ENCODE measurements at places on chromosomes 7 and 10.

DNA sequence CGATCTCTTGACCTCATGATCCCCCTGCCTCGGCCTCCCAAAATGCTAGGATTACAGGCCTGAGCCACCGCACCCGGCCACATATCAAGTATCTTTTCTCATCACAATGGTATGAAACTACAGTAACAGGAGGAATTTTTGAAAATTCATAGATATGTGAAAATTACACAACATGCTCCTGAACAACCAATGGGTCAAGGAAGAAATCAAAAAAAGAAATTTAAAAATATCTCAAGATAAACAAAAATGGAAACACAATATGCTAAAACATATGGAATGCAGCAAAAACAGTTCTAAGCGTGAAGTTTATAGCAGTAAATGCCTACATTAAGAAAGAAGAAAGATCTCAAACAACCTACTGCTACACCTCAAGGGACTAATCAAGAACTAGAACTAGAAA is 59.8 kb upstream of the ADAM12 start:
- DNase-seq, result no peak

GRCh38 chr7:50610521-50611277 is 45.5 kb upstream of the DDC start:
- no peak for DNase-seq

DNA sequence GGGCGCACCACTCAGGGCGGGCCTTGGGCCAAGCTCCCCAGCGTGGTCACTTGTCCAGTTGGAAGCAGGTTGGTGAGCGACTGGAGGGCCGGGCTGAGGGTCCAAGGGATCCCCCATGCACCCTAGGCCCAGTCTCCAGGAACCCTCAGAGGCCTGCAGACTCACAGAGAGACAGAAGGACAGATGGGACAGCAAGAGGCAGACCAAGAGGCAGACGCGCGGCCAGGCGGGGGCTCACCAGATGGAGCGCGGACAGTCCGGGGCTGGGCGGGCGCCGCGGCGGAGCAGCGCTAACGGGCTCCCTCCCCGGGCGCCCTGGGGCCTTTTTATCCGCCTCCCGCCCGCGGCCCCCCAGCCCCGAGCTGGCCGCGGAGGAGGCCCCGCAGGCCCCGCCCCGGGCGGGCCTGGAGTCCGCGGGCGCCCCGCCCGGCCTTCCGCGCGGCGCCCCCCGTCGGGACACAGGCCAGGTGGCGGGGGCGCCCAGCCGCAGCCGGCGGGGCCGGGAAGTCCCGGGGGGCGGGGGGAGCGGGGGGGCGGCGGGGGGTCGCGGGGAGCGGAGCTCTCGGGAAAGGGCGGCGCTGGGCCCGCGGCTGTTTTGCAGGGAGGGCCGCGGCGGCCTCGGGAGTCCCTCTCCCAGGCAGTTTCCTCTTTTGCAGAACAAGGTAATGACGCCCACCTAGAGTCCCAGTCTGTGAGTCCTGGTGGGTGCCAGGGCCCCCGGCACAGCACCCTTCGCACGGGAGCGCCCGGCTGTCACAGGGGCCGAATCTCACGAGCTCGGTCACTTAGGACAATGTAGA is at the start of gene LOXL4:
LOXL4 (minus strand) TSS at position 301 of the 800 bp plus-strand sequence. CDS start 5,175 bp downstream, outside the sequence.
- no peak for DNase-seq

DNA sequence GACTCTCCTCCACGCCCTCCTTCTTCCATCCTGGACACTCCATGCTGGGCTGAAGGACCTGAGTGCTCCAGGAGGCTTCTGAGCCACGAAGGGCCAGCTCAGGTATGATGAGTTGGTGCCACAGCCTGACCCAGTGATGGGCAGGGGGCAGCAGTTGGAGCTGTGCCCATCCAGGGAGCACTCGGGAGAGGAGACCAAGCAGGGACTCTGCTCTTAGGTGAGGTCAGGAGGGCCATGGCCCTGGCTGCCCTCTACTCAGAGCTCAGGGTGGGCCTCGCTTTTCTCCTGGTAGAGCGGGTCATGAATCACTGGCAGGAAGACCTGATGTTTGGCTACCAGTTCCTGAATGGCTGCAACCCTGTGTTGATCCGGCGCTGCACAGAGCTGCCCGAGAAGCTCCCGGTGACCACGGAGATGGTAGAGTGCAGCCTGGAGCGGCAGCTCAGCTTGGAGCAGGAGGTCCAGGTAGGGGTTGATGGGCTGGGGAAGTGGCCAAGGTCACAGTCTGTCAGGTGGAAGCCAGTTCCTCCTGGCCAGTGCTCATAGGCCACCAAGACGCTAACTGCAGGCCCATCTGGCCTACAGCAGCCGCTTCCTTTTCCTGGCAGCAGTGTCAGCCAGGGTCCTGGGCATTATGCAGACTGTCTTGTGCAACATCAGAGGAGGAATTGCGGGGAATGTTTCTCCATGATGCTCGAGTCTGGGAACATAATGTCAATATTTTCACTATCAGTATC is 50.8 kb downstream of the ALOX5 start:
- DNase-seq, result no peak

DNA sequence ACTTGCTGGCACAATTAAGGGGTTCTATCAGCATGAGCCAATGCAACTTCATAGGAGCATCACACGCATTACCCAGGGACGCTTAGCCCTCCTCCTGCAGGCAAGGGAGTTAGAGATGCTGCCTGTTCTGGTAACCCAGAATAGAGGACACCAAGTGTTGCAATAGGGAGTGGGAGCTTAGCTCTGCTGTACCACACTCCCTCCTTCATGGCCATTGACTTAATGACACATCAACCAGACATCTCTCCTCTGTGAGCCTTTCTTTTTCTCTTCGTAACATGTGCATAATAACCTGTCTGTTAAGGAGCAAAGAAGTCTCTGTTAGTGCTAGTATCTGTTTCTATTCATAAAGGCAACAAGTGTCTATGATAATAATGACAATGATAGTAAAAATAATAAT is 282.4 kb downstream of the SORCS3 start:
- DNase-seq, result no peak

DNA sequence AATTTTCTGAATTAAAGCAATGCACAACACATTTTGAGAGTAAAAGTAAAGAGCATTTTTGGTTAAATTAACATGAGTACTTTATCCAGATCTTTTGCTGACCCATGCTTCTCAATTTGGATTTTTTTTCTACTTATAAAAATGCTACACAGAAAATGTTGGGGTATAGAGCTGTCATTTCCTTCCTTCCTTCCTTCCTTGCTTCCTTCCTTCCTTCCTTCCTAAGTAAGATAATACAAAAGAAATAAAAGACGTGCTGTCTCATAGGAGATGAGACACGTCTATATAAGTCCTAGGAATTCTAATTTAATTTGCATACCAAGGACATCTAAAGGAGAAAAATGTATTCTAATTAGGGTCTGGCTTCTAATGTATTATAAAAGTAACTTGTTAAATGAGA is 31.0 kb upstream of the CAV2 start:
- DNase-seq, result no peak

DNA sequence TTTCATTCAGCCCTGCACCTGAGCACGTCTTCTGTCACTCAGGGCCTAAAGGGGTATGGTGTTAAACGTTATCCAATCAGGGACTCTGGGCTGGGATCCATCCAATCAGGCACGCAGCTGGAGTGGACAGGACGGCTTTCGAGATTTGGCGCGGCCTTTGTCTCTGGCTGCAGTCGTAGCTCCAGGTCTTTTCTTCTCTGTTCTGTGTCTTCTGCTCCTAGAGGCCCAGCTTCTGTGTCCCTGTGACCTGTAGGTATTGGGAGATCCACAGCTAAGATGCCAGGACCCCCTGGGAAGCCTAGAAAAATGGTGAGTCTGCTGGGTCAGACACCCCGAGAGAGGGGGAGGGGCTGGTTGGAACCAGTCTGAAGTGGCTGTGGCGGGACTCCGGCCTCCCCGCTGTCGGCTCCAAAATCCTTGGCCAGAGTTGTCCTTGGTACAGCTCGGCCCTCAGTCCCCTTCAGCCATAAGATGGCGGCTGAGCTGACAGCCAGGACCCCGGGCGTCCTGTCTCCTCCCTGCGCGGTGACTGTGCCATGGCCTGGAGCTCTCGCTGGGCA is 11.7 kb upstream of the ZNF680 start:
- no peak for DNase-seq

GRCh38 chr7:101412976-101413375 is 50.3 kb downstream of the COL26A1 start:
- DNase-seq, result no peak

- no peak for DNase-seq
These were observed 565.7 kb downstream of the TCERG1L start for GRCh38 chr10:130745821-130746220.

DNA sequence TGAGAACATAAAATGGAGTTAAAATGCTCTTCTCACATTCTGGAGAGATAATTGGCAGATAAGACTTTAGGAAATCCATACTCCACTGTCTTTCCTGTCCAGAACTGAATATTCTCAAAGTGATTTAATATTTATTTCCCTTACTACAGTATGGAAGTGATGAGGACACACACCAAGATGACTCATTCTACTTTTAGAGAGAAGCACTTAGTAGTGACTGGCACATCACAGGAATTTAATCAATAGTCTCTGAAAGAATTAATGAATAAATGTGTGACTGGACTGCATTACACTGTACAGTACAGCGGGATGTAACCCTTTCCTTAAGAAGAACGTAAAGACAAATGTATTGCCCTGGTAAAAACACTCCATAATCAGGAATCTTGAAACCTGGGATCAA is 116.7 kb downstream of the SEMA3E start:
- DNase-seq, result no peak

DNA sequence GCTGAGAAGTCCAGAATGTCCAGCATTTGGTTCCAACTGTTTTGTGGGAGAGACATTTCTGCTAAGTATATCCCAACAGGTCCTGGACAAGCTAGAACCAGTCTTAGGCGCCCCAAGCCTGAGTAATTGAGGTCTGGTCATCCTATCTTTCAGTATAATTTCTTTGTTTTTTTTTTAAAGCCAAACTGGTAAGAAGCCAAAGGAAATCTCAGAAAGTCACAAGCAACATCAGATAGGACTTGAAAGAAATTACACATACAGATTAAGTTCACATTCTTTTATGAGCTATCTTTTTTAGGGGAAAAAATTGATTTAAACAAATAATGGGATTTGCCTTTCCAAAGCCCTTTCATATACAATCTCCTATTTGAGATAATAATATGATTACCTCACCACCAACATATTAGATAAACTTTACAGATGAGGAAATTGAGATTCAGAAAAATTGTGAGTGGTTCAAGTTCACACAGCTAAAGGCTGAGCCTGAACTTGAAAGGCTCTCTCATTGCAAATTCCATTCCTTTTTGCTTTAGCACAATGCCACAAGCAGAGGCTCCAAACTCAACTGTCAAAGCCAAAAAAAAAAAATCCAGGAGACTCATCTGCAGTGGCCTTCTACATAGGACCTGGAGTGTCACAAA is 15.0 kb downstream of the PDLIM1 start:
- no peak for DNase-seq

DNA sequence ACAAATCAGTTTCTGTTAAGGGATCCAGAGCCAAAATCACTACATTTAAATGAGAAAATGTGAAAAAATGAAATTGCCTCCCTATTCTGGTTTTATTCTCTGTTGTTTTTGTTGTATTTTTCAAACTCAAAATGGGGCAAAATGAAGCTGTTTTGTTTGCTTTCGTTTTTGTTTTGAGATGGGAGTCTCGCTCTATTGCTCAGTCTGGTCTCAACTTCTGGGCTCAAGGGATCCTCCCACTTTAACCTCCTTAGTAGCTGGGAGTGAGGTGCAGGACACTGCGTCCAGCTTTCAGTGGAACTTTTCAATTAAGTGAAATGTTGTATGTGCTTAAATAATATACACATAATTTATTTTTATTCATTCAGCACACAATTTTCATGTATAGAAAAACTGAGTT is 205.0 kb downstream of the SORCS1 start:
- DNase-seq, result no peak

- DNase-seq, result no peak
These were observed 99.3 kb upstream of the NFE2L3 start for GRCh38 chr7:26052706-26053105.

- DNase-seq, result no peak
These were observed 12.6 kb downstream of the HOXA4 start for GRCh38 chr7:27117887-27118491.

GRCh38 chr10:22701132-22701826 is 13.1 kb downstream of the PIP4K2A start:
- no peak for DNase-seq

DNA sequence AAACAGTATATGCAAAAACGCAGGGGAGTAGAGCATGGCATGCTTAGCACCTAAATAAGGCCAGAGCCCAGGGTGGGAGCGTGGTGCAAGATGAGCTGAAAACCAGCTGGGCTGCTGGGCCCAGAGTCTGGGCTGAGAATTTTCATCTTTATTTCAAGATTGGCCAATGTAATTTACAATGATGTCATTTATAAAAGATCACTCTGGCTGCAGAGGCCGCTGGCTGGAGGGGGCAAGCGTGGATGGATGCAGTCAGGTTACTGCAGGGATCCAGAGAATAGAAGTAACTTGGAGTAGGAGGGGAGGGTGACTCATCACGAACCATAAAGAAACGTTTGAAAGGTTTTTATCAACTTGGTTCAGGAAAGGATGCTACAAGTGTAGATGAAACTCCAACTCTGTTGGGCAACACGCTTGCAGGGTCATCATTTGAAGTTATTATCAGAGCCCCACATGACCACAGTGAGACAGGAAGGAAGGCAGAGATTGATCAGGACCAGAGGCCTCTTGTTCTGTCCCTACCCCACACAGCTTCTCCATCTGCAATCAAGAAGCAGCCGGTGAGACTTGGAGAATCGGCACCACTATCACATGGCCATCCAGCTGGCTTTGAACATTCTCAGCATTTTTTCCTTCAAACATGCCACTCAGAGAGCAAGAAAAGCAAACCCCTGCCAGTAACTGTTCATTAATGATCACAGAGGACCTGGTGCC is 49.2 kb downstream of the ODAD2 start:
- no peak for DNase-seq

DNA sequence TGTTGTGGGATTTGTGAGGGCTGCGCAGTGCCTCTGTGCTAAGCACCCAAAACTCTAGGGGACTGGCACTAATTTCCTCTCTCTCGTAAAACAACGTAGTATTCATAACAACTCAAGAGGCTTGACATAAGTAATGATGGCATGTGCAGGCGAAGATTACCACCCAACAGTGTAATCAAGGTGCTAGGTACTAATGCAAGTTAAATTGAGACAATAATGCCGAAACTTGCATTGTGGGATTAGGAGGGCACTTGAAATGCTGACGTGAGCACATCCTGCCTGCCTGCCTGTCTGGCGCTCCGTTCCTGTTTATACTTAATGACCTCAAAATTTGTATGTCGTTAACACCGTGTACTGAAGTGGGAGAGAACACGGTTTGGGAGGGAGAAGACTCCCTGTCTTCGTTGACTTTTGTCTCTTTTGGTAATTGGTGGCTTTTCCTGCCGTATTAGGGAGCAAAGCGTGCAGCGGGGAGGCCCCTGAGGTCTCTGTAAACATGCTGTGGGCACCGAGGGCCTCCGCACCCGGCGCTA is 139.0 kb downstream of the MGMT start:
- DNase-seq, result no peak

- no peak for DNase-seq
These were observed 30.1 kb upstream of the RBM20 start for GRCh38 chr10:110613996-110614495.

- no peak for DNase-seq
These were observed 12.3 kb downstream of the STAMBPL1 start for GRCh38 chr10:88892222-88892967.

- no peak for DNase-seq
These were observed 145.2 kb upstream of the PFKP start for GRCh38 chr10:2921956-2922680.

Measured in LNCaP clone FGC (cell line).